ENCODE measurements at places on chromosomes 11 and 22.

- DNase-seq: peak; percentile 87
Measured at GRCh38 chr11:35780951-35781860, 118.6 kb downstream of the TRIM44 start.

GRCh38 chr11:23574149-23574548, 713.9 kb upstream of the CCDC179 start:
- DNase-seq: no peak

- DNase-seq: no peak
Measured at GRCh38 chr11:64842366-64842759, 2.1 kb downstream of the CDC42BPG start.

DNA sequence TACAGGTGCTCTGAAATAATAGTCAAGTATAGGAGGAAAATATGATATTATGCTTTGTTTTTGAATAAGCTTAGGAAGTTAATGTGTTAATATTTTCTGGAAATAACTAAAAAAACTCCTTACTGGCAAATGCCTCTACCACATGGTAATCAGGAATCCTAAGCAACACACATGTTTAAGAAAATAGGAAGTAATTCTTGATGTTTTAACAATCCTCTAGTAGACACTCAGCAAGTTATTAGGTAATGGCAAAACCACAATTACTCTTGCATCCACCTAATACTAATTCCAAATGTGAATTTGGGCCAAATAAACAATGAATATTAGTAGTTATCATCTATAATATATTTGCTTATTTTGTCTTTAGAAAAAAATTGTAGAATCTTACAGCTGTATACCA, 53.6 kb downstream of the SLC35F2 start:
- no peak for DNase-seq

DNA sequence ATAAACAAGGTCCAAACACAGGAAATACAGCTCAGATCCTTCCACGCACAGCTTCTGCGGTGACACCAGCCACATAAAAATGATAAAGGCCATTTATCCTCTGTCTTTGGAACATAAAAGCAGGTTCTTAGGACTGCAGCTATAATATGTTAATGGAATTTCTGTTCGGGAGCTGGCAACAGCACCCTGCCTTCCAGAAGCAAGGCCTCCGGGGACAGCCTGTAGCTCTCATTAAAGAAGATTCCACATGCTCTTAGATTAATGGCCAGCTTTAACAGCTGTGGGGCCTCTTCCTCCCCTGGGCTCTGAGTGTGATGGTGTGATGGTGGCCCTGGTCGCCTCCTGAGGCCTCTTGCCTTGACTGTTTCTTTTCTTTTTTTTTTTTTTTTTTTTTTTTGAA, 137.3 kb downstream of the CACNA1I start:
- no peak for DNase-seq

- DNase-seq: peak; percentile 82
Measured at GRCh38 chr11:74636630-74637184, 44.3 kb downstream of the POLD3 start.

GRCh38 chr11:128928400-128928799, 14.3 kb downstream of the TP53AIP1 start:
- DNase-seq: no peak

DNA sequence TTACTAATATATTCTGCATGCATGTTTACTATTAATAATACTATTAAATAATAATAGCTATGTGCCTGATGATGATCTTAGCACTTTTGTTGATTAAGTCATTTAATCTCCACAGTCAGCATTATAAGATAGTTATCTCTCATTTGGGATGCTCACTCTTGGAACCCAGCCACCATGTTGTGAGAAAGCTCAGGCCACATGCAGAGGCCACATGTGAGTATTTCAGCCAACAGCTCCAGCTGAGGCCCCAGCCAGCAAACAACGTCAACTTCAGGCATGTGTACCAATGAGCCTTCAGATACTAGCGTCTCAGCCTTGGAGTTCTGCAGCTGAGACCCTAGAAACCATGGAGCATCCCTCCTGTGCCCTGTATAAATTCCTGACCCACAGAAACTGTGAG, 798.1 kb upstream of the LRRC4C start:
- DNase-seq: no peak

DNA sequence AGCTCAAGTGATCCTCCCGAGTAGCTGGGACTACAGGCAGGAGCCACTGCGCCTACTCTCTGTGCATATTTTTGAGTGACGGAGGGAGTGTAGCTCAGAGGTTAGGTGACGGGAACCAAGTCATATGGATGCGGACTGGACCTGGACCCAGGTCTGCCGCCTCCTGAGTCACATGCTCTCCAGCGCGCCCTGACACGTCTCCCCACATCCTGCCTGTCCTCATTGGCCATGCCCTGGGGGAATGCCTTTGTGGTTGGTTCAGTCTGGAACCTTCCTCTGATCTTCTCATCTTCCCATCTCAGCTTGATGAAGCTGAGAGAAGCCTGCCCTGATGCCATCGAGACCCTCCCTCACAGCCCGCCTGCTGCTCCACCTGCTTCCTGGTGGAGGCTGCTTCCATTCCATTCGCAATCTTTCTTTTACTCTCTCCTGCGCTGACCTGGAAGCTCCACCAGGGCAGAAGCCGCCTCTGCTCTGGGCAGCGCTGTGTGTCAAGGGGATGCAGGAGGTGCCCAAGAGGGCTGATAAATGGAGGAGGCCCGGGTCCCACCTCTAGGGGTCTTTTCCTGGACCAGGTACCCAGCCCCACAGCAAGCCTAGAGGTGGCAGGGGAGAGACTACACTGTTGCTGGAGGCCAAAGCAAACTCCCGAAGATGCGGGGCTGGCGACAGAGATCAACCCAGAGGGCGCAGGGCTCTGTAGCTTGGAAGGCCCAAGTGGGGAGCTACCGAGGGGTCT, 13.9 kb upstream of the BAIAP2L2 start:
- no peak for DNase-seq

- DNase-seq: peak; percentile 39
Measured at GRCh38 chr11:62688491-62688890, 839 bp downstream of the LRRN4CL start.

DNA sequence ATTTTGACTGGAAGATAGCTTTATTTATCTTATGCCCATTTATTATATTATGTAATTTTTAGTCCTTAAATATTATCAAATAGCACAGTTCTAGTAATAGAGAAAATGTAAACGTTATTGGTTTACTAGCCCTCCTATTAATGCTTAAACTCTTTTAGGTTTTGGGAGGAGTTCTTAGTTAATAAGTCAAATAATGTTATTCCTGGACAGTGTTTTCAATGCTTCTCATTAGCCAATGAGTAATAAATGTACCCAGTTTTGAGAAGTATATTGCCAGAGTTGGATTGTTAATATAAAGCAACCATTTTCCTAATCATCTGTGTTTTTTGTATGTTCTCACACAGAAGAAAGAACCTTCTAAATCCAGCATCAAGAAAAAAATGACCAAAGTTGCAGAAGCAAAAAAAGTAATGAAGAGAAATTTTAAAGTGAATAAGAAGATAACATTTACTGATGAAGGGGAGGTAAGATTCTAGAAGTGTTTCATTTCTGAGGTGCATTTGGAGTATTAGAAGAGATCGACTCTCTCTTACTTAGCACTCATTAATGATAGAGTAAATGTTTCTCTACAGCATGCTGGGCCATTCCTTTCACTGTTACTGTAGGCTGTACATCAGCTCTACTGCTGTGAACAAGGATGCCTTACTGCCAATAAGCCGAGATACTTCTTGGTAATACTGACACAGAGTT, 173.4 kb downstream of the DDX10 start:
- no peak for DNase-seq

DNA sequence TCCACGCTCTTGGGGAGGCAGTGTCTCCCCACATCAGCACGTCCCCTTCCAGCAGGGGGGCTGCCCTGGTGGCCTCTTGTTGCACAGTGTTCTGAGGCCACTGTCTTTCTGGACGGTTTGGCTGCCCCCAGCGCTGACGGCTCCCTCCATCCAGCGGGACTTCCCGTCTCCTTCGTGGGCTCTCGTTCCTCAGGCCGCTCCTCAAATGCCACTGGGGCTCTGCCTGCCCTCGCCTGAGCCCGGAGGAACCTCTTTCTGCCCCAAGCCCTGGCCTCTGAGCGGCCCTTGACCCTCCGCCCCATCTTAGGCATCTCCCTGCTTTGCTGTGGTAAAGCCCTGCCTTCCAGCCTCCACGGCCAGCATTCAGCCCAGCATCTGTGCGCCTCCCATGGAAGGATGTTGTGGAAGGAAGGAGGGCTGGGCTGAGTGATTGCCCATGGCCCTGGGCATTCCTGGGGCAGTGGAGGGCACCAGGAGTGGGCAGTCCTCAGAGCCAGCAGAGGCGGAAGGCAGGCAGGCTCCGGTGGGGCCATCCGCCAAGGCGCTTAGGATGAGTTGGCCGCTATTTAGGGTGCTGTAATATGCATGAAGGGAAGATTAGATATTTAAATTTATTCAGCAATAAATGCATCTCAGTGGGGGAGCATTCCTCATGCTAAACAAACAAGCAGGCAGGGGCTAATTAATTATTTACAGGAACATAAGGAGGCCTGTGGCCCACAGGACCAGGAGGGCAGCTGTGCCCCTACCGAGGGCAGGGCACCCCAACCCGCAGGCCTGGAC, 17.8 kb downstream of the OTUB1 start:
- DNase-seq: no peak

- no peak for DNase-seq
Measured at GRCh38 chr22:23569291-23569690, 10.8 kb downstream of the IGLL1 start.

GRCh38 chr22:38567531-38568285, 2.3 kb downstream of the DMC1 start:
- DNase-seq: no peak

DNA sequence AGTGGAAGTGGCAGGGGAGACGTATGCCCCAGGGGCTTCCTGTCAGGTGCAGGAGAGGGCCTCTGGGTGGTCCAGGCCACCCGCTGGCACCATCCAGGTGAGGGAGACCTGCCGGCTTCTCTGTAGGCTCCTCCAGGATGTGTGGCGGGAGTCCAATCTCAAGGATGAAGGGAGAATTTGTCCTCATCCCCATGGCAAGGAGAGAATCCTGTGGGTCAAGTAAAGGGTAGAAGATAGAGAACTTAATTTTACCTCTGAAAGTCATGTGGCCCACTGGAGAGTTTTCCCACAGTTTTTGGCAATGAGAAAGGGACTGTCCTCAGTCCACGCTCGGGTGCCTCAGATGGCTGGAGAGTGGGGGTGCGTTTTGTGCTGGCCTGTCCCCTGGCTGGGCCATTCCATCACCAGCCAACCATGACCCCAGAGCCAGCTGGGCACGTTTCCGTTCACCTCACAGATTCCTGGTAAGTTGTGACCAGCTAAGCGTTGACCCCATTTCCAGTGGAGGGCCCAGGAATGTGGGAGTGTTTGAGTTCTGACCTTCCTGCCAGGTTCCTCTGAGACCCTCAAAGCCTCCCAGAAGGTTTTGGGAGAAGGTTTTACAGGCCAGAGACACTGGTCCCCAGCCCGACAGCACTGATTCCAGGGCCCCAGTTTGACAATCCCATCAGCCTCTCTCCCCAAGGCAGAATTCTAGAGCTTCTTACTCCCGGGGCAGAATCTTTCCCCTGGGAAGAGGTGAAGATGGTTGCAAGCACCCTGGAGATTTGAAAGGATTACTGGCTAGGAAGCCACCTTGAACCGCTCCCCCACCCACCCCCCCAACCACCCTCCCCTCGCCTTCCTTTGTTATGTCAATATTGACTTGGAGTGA, 2.6 kb downstream of the OVOL1 start:
- DNase-seq: no peak

- no peak for DNase-seq
Measured at GRCh38 chr11:92595052-92595451, 370.4 kb downstream of the FAT3 start.

- DNase-seq: no peak
Measured at GRCh38 chr11:99234534-99234933, 213.8 kb downstream of the CNTN5 start.

- DNase-seq: no peak
Measured at GRCh38 chr22:23815541-23816155, 23.2 kb downstream of the DERL3 start.

- no peak for DNase-seq
Measured at GRCh38 chr11:76889411-76889975, 28.8 kb downstream of the ACER3 start.

GRCh38 chr11:116933961-116934360, 96.5 kb upstream of the APOA1 start:
- DNase-seq: no peak

DNA sequence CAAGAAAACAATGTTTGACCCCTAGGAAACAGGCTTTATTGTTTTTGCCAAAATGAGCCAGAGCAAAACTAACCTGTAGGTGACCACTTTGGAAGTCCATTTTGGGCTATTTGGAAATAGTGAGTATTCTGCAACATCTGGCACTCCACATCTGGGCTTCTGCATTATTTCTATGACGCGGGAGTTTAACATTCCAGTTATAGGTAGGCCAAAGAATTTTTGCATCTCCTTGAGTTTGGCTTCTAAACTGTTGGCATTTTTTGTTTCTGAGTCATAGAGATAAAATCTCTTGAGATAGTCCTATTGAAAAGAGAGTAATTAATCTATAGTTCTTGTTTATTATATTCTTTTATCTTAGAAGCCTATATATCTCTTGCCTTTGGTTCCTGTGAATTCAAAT, 2.9 kb downstream of the MMP7 start:
- peak; percentile 72 for DNase-seq

- DNase-seq: no peak
Measured at GRCh38 chr22:20180640-20181039, 29.8 kb upstream of the CCDC188 start.

DNA sequence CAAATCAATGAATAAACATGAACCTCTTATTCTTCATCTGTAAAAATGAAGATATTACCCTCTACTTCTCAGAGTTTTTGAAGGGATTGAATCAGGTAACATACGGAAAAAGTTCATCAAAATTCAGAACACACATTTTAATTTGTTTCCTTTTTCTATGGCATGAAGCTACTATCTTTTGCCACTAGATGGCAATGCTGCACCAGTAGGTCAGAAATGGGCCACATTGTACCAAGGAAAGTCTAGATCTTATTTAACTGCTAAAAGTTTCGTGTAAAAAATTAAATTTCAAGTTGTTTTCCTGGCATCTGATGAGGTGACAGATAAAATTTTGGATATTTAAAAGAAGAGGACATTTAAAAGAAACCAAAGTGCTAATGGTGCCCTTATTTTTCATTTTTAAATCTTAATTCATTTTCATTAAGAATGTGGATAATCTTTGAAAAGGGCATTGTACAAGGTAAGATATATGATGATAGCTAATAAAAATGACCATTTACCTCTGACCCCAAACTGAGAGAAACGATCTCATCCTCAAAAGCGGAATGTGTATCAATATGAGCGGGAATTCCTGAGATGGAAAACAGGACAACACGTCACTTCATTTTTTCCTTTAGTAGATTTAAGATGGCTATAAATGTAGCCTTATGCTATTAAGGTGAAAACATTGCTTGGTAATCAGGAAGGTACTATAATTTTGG, 16.1 kb downstream of the ALKBH8 start:
- peak; percentile 71 for DNase-seq

GRCh38 chr11:35033011-35033410, 106.0 kb upstream of the CD44 start:
- DNase-seq: no peak

GRCh38 chr22:43147821-43148220, 3.5 kb upstream of the TSPO start:
- no peak for DNase-seq

DNA sequence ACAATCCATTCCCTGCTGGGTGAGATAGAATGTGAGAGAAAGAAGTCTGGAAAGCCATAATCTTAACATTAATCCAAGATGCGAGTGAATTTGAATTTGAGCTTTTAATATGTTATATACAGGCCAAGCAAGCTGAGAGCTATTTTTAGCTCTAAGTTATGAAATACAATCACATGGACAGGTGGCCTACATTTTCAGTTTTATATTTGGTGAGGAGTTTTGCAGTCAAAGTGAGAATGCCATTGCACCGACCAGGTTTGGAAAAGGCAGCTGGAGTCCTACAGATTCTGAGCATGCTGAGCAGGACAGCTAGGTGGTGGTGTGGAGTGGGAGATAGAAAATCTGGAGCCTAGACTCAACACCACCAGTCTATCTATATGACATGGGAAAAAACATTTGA, 12.0 kb downstream of the OR5B21 start:
- DNase-seq: no peak
